ENCODE measurements at places on chromosomes 7 and 10. TPM values are rescaled to one million over a fixed set of nuclear protein-coding genes. Genes with fewer than 3 reads are reported as not detected.

CTAGE6 gene
- not detected for total RNA-seq

ELOVL3 gene
- 1.3 TPM for total RNA-seq

CTAGE8 gene
- 3.9 TPM for total RNA-seq

DYNC1I1 gene
- 0.52 TPM for total RNA-seq

OR2A12 gene
- not detected for total RNA-seq

FOXI2 gene
- not detected for total RNA-seq

GPRIN2 gene
- total RNA-seq, result 29.2 TPM

HSPA12A gene
- 79.5 TPM for total RNA-seq

LIPJ gene
- 0.05 TPM for total RNA-seq

DTX2 gene
- total RNA-seq, result 10.6 TPM

BUB3 gene
- total RNA-seq, result 113 TPM

EIF5AL1 gene
- 0.52 TPM for total RNA-seq

PTTG1IP2 gene
- not detected for total RNA-seq

ACHE gene
- total RNA-seq, result 0.94 TPM

C10orf62 gene
- total RNA-seq, result 0.35 TPM

RSPH10B2 gene
- 0.20 TPM for total RNA-seq

PTPRN2 gene
- total RNA-seq, result 1.2 TPM

NODAL gene
- total RNA-seq, result not detected

PDE6C gene
- total RNA-seq, result not detected

C7orf33 gene
- total RNA-seq, result not detected

C10orf143 gene
- total RNA-seq, result not detected

TFPI2 gene
- 65.1 TPM for total RNA-seq

STRIP2 gene
- 2.3 TPM for total RNA-seq
